ENCODE measurements at places on chromosomes 12 and 14.

DNA sequence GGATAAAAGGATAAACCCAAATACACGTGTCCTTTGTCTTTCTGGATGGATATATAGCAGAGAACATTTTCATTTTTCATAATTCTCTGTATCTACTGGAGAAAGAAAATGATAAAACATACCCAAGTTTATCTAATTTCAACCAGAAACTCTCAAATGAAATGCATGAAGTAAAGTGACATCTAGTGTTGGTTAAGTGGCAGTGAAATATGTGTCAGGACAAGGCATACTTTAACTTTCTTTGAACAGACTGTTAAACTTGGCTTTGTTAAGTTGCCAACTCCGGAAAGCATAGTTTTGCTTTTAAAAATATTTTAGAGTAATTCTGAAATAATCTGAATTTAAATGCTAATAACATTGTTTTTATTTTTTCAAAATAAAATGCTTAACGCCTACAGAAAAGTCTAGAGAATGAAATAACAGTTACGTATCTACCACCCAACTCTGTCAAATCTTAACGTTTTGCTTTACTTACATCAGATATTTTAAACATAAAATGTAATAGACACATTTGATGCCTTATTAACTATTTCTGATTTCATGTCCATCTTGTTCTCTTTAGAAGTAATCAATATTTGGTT lies 25.2 kb upstream of the NTN4 start:
- no peak for DNase-seq

GRCh38 chr14:35416108-35416750 lies 11.7 kb upstream of the NFKBIA start:
- peak; percentile 73 for DNase-seq

DNA sequence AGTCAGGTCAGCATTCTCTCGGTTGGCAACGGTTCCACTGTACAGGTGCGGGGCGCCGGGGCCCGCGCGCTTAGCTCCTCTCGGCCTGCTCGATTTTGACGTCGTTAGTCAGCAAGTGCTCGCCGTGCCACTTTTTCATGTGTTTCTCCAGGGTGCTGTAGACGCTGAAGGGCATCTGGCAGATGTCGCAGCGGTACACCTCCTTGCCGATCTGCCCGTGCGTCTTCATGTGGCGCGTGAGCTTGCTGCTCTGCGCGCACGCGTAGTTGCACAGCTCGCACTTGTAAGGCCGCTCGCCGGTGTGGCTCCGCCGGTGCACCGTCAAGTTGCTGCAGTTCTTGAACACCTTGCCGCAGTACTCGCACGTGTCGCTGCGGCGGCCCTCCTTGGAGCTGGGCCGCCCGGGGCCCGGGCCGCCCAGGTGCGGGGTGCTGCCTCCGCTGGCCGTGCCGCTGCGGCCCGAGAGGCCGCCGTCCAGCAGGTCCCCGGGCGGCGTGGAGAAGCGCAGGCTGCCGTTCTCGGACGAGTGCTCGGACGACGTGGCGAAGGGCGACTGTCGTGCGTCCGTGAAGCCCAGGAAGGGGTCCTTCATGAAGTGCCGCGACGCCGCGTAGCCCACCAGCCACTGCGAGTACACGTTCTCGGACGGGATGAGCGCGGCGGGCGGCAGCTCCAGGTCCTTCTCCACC lies 97.8 kb downstream of the BCL11B start:
- DNase-seq = no peak

GRCh38 chr12:53204351-53204750 lies 2.7 kb downstream of the ITGB7 start:
- no peak for DNase-seq

DNA sequence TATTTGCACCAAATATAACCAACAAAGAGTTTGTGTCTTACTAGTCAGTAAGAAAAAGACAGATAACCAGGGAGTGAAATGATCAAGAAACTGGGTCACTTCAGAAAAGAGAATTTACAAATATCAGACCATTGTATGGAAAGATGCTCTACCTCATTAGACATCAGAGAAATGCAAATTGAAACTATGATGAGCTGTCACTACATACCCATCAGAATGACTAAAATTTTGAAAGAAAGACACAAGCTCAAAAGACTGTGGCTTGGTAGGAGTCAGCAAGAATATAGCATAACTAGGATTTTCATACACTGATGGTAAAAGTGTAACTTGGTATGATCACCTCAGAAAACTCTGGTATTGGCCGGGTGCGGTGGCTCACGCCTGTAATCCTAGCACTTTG lies 247.2 kb downstream of the BMP4 start:
- no peak for DNase-seq

- DNase-seq = no peak
These were observed 33.1 kb downstream of the ITPK1 start for GRCh38 chr14:93082576-93083001.

GRCh38 chr14:64508215-64508776 lies 3.7 kb downstream of the ZBTB1 start:
- DNase-seq = no peak

GRCh38 chr14:41824441-41824840 lies 217.8 kb downstream of the LRFN5 start:
- DNase-seq = no peak

DNA sequence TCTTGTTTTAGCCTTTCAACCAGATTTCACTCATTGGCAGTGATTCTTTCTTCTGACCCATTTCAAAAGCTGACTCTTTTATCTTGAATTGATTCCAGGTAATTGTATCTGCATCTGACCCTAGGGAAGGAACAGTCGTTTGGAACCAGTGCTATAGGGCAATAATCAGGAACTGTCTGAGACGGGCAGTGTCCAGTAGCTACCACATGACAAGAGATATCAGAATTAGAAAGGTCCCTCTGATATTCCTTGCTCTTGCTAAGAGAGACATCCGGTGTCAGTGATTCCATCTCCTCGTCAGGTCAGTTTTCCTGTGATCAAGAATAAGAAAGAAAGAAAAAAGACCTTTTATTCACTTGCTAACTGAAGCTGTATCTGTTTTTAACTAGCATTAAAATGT lies 47.8 kb upstream of the PDE3A start:
- DNase-seq = no peak

DNA sequence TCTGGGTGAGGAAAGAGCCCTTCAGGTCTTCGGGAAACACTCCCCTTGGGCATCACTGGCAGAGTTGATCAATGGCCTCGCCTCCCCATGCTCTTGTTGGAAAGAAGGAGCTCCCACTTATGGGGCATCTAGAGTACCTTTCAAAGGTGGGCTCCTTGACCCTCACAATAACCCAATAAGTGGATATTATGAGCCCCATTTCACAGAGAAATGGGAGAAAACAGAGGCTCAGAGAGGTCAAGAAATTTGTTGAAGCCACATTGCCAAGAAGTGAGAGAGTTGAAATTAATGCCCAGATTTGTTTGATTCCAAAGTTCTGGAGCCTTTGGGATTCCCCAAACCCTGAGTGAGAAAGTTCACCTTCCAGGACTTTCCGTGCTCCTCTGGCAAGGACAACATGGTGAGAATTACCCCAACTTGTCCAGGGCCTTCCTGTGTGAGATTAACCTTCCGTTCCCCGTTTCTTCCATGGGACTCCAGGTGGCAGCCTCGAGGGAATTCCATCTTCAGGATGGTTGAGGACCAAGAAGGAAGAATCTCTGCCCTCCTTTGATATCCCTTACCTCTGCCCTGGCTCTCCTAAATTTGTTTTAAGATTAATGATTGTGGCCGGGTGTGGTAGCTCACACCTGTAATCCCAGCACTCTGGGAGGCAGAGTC lies 7.5 kb upstream of the CHD4 start:
- DNase-seq = no peak

DNA sequence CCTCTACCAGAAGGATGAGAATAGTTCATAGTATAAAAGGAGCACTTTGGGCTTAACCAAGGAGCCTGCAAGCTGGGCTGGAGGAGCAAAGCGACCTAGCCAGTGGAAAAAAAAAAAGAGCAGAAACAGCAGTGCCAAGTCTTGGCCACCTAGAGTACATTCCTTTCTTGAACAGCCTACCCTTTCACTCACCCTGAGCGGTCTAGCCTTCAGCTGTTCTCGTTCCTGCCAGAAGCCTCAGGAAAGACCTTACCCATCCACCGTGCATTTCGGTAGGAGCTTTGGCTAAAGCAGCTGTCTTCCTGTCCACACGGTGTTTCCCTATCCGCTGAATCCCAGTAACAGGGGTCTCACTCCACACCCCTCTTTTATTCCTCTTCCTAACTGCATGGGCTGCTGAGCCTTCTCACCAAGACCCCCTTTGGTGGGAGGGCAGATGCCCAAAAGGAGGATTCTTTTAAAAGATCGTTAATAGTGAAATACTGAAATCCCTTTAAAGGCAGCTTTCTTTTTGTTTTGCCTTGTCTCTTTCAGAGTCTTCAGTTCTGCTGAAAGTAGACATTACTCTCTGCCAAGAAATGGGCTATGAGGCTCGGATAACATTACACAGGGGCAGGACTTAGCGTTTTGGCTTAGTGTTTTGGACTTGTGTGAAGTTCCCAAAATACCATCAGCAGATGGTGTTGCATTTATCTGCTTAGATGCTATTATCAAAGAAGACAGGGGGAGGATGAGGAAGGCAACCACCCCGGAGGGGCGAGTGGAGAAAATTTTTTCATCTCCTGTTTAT lies 88.5 kb upstream of the METAP2 start:
- DNase-seq = no peak

DNA sequence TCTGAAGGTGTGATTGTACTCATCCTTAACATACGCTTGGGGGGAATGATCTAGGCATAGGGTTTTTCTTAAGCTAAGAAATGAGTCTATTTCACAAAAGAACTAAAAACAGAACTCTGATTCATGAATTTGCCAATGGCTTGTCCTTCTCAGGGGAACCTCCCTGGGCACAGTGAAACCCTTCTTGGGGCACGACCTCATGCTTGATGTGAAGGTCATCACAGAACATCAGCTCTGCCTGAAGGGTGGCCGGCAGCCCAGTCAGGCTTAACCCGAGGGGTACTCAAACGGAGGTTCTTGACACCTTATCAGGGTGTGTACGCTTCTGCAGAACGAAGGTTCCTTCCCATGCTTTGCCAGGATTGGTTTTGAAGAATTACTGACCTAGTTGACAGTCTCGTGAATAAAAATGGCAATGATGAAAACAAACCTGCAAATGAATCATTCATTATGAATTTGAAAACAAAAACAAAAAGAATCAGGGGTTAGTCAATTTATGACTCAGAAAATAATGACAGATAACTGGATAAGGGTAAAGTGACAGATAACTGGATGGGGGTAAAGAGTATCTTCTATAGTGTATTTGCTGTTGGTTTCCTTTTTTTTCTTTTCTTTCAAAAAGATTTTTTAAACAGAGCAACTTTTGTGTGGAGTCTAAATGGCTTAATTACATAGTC lies 86.4 kb downstream of the GALNT8 start:
- no peak for DNase-seq

DNA sequence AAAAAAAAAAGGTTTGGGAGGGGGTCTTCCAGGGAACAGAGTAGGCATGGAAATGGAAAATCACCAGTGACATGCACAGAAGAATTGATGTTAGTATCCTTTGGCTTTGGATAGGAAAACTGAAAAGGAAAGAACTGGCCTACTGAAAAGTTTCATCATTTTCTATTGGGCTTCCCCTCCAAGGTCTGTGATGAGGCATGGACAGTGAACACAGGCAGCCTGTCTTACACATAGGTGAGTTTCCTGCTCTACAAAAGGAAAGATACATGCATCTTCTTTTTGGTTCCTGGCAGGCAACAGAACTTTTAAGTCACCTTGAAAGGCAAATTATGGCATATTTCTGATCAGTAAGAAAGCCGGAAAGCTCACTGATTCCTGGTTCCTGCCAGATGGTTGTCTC lies 5.8 kb downstream of the BMAL2 start:
- DNase-seq = no peak

DNA sequence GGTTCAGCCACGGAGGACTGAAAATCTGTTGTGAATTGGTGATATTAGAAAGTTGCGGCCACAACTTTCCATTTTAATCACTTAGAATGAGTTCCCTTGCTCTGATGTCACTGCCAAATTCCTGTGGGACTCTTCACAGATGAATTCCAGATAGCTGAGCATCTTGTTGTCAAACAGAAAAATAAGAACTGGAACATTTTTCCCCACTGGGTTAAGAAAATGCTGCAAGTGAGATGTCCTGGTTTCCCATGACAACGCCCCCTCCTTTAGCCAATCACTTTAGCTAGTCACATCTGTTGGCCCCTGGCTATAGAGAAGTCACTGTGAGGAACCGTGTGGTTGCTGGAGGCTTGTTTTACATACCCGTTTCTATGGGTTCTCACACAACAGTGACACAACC lies 135.9 kb downstream of the KTN1 start:
- DNase-seq = no peak

DNA sequence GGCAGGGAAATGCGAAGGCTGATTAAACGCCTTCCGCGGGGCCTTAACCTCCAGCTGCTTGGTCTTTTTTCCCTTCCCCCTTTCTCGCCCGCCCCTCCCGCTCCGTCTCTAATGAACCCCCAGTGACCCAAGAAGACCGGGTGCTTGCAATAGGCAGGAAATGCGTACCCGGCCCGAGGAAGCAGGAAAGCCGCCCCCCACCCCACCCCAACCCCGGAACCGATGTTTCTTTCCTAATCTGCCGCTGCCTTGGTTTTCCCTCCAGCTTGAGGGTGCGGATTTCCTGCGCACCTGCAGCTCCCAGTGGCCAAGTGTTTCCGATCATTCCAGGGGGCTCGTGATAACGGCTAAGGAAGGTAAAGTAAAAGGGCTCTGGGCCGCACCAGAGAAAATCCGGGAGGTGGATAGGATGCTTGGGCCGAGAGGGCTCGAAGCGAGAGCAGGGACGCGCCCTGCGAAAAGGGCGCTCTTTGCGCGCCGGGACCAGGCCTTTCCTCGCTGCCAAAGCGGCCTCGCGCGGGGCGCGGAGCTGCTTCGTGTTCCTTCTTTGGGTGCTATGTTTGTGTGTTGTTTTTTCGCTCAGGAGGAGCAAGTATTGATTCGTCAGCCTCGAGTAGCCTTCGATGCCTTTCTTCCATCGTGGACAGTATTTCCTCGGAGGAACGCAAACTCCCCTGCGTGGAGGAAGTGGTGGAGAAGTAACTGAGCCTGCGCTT lies 983 bp downstream of the MYF6 start:
- no peak for DNase-seq

GRCh38 chr12:49873361-49873934 lies 30.3 kb downstream of the FAIM2 start:
- no peak for DNase-seq

DNA sequence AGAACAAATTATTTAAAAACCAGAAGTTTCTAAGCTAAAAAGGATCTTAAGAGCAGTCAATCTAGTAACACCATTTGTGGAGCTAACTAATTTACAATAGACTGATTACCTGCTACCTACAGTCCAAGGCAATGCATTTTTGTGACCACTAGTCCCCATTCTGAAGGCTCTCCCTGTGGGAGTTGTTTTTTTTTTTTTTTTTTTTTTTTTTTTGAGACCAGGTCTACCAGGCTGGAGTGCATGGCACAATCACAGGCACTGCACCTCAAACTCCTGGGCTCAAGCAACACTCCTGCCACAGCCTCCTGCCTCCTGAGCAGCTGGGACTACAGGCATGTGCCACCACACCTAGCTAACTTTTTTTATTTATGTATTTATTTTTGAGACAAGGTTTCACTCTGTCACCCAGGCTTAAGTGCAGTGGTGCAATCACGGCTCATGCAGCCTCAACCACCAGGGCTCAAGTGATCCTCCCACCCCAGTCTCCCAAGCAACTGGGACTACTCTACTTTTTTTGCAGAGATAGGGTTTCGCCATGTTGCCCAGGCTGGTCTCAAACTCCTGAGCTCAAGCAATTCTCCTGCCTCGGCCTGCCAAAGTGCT lies 3.9 kb downstream of the GNPTAB start:
- no peak for DNase-seq
